ENCODE measurements at places on chromosomes 12 and 14.

DNA sequence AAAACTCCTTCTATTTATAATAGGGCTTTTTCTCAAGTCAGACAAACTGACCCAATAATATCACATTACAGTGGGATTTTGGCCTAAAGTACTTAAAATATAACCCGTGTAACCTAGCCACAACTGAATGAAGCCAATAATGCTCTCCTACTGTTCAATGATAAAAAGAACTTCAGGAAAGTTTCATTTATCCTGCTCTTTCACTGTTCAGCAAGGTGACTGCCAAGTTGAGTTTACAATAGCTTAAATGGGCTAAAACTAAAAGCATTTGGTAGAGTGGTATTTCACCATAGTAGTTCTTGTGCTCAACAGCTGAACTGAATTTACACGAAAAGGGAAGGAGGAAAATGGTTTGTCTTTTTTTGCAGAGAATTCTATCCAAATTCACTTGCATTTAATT lies 49.8 kb downstream of the CNTN1 start:
- H3K4me1 ChIP-seq, result no peaks in the 10 kb centered on the region
- H3K27ac ChIP-seq, result no peak overlapping the region
- H3K36me3 ChIP-seq, result no peaks in the 10 kb centered on the region
- no peak overlapping the region for H3K4me3 ChIP-seq
- DNase-seq, result no peak

DNA sequence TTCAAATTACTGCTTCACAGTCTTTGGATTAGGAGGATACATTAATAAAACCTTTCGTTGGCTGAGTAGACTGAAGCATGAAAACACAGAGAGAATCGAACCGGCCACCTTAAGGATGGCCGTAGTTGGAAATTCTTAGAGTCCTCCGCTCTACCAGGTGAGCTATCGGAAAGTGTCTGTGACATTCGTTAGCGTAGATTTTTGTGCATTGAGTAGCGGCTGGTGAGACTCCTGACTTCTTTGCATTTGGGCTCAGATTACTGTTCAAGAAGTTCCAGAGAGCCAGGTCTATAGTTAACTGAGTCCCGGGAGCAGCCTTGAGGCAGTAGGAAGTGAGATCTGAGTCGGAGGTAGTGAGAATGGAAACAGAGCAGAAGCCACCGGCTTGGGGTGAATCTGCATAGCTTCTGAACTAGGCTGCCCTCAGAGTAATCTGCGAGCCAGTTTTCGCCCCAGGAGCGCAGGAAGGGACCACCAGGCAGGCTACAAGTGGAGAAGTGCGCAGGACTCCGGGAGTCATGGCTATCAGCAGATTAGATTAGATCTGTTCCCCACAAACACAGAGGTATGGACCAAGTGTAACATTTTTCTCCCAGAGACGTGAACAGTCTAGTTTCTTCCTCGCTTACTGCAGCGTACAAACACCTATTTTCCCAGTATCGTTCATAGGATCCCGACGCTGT lies 11.0 kb downstream of the OR6S1 start:
- H3K27ac ChIP-seq, result peak overlapping the region; percentile 6
- peak overlapping the region; percentile 35 for H3K4me3 ChIP-seq
- peaks cover 23% of the 10 kb centered on the region for H3K27me3 ChIP-seq
- no peaks in the 10 kb centered on the region for H3K36me3 ChIP-seq

DNA sequence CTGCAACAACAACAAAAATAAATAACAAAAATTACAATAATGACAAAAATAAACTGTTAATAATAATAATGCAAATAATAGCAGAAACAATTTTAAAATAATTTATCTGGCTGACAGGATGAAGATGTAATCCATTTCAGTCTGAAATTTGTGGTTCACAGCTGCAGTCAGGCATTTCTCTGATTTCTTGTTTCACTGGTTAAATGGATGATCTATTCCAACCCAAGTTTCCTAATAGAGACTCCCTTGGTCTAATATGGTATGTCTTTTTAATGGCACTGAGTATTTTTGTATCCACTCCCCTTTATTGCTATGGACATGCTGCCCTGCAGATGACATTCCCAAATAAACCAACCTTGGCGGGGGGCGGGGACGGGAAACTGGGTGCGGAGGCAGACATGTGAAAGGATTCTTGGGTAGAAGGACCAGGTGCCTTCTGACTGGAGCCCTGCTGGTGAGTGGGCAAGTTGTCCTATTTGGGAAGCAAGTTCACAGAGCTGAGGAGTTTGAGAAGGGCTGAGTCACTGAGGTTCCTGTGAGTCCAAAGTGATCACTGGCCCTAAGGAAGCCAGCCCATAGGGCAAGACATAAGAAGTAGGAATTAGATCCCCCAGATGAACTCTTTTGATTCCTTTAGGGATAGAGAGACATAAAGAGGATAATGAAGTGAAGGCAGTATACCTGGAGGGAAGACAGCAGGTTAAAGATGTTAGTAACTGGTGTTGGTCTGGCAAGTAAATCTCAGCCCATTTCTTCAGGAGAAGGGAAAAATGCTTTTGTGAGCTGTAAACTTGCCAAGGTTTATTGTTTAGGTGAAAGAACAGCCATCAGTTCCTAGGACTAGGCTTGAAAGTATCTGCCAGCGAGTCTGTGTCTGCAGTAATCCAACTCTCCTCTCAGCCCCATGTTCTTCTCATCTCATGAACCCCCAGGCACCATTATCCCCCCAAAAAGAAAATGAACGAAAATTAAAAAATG lies 14.5 kb downstream of the FOXG1 start:
- H3K27ac ChIP-seq, result no peak overlapping the region
- no peak for DNase-seq
- H3K4me3 ChIP-seq, result no peak overlapping the region
- peaks cover 19% of the 10 kb centered on the region for H3K4me1 ChIP-seq
- peaks cover 30% of the 10 kb centered on the region for H3K27me3 ChIP-seq

GRCh38 chr14:94850309-94851211 lies 80.6 kb upstream of the GSC start:
- H3K27me3 ChIP-seq, result no peaks in the 10 kb centered on the region
- DNase-seq, result no peak
- no peak overlapping the region for H3K27ac ChIP-seq
- H3K36me3 ChIP-seq, result no peaks in the 10 kb centered on the region
- no peaks in the 10 kb centered on the region for H3K4me1 ChIP-seq
- no peak overlapping the region for H3K4me3 ChIP-seq

DNA sequence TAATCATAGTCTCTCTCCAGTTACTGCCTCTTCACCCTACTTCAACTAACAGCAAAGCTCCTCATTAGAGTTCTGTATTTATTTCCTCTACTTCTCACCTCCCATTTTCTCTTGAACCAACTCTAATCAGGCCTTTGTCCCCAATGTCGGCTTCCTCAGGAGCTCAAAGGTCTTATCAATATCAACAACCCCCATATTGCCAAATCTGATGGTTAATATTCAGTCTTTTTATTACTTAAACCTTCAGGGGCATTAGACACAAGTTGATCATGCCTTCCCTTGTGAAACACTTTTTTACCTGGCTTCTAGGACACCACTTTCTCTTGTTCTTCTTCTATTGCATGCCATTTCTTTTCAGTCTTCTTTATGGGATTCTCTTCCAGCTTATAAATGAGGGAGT lies 509.0 kb downstream of the NELL2 start:
- DNase-seq, result no peak
- no peaks in the 10 kb centered on the region for H3K36me3 ChIP-seq
- no peaks in the 10 kb centered on the region for H3K4me1 ChIP-seq
- no peak overlapping the region for H3K27ac ChIP-seq

GRCh38 chr14:76781648-76782051 lies 20.4 kb downstream of the VASH1 start:
- no peaks in the 10 kb centered on the region for H3K4me1 ChIP-seq
- H3K27ac ChIP-seq, result no peak overlapping the region
- H3K36me3 ChIP-seq, result no peaks in the 10 kb centered on the region
- H3K27me3 ChIP-seq, result no peaks in the 10 kb centered on the region

DNA sequence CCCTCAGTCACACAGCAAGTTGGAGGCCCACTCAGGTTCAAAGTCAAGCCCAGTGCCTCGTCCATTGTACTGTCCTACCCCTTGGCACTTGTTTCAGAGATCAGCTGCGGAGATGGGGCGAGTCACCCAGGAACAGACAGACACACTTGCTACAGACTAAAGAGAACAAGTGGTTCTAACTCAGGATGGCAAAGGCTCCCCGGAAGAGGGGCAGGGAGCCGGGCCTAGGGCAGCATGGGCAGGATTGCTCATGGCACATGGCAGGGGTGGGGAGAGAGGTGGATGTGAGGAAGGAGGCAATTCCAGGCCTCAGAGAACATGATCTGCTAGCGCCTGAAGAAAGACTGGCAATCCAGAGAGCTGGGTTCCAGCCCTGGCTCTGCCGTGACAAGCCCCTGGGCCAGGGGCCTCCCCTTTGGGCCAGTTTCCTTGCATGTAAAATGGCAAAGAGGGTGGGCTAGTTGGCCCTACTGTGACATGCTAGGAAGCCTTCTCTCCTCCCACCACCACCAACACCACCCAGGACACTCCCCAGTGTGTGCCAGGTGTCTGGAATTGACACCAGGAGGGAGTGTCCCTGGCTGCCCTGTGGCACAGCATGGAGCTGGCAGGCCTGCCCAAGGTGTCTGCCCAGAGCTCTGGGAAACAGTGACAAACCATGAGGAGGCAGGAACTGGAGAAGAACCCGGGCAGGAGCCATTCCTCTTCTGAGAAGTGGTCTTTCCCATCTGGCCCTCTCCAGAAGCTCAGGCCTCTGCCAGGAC lies 24.0 kb upstream of the IRF2BPL start:
- H3K27ac ChIP-seq, result no peak overlapping the region
- H3K4me3 ChIP-seq, result no peak overlapping the region
- no peaks in the 10 kb centered on the region for H3K27me3 ChIP-seq
- peaks cover 15% of the 10 kb centered on the region for H3K4me1 ChIP-seq
- H3K36me3 ChIP-seq, result no peaks in the 10 kb centered on the region

DNA sequence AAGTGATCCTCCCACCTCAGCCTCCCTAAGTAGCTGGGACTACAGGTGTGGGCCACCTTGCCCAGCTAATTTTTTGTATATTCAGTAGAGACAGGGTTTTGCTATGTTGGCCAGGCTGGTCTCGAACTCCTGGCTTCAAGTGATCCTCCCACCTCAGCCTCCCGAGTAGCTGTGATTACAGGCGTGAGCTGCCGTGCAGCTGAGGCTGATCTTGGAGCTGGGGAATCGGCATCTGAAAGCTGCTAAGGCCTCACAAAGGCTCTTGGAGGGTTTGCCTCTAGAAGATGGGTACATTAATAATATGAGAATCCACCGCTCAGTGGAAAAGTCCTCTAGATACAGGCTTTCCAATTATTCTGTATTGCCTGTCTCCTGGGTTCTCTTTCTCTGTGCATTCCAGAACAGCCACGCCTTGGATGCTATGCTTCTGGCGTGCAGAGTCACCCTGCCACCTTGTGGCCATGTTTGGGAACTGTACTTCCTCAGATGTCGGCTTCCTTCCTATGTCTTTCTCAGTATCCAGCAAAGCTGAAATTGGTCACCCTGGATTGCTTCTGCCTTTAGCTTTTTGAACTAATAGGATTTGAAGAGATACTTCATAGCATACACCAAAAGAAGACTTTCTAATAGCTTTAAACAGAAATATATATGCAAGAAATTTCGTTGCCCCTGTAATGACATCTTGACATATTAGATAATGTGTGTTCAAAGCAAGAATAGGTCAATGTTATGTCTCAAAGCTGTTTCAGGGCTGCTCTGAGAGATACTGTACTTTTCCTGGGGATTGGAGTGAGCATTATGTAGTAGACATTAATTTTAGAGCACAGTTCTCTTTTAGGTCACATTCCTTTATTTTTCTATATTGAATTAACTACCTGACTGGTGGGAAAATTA lies 75.4 kb downstream of the SNAPC1 start:
- DNase-seq, result peak; percentile 84
- H3K4me1 ChIP-seq, result no peaks in the 10 kb centered on the region
- no peak overlapping the region for H3K4me3 ChIP-seq
- H3K27ac ChIP-seq, result no peak overlapping the region
- no peaks in the 10 kb centered on the region for H3K27me3 ChIP-seq

All from B cell (primary cell).